Left renal cortex interstitium (tissue), 4 donors: ENCODE measurements at places on chromosomes 6 and 20.

GRCh38 chr20:24872291-24873024 is 76.6 kb upstream of the CST7 start:
- no peak for DNase-seq

DNA sequence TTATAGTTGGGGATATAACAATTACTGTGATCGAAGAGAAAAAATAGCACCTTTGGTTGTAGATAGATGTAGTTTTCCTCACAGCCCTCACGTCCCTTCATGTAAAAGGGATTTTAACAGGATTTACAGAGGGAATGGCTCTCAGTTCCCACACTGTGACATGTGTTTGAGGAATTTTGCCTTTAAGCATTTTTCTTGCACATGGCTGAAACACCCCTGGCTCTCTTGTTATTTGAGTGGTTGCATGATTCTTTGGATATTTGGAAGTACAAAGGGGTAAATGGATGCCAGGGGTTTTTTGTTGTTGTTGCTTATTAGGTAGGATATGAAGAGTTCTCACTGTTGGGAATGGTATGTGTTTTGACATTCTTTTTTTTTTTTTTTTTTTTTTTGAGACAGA is 48.2 kb downstream of the JAG1 start:
- no peak for DNase-seq

- no peak for DNase-seq
Observed at GRCh38 chr20:48603116-48603818, 224.5 kb downstream of the PREX1 start.

- DNase-seq = no peak
Observed at GRCh38 chr6:111047244-111047643, 40.1 kb upstream of the SLC16A10 start.

DNA sequence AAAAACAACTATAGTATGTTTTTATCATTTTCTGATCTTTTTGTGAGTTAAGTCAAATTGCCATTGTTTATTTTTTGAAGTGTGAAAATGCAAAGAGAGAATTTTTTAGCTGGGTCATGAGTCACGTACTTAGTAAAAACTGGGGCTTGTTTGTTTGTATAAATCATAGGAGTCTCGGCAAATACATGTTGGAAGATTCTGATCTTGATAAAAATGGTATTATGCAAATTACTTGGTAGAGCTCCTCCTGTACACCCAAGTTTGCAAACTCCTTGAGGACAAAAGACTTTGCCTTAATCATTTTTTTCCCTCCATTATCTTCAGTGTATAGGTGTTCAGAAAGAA is 25.8 kb downstream of the TBPL1 start:
- DNase-seq = no peak

DNA sequence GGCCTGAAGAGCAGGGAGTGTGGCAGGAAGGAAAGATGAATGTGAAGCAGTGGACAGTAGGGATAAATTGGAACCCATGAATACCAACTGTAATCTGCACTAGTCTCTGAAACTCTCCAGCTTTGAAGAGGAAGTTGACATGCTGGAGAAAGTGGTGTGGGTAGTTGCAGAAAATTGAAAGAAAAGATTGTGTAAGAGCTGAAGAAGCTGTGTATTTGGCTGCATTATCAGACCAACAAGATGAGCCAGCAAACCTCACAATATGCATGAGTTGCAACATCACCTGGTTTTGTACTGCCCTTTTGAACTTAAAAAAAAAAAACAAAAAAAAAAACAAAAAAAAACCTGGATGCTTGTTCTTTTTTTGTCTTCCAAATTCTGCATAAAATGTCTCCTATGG is 921.9 kb upstream of the EYS start:
- DNase-seq = no peak

DNA sequence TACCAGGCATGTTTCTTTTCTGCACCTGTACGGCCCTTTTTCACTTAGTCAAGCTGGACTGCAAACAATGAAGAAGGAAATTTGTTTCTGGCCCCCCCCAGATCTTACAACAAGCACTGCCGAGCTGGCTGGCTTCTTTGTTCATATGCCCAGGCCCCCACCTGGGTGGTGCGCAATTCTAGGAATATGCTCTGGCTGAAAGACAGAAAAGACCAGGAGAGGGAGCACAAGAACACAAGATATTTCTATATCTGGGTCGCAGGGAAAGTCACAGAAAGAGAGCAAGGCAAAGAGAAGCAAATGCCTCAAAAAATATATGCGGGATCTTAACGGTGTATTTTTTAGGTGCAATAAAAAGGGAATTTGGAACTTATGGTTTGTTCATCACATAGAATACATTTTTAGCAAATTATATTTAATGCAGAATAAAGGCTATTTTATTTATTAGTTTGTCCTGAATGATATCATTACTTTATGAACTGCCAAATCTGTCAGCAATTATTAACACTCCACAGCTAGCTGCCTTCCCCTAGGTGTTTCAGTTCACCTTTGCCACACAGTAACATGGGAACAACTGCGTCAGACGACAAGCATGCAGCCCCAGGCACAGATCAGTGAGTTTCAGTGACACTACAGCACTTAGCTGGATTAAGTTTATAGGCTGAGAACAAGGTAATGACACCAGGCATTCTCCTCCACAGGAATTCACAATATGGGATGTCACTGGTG is 76.5 kb downstream of the GJA10 start:
- DNase-seq = no peak

- DNase-seq = no peak
Observed at GRCh38 chr20:50618537-50618936, 72.8 kb downstream of the RIPOR3 start.

GRCh38 chr6:31711233-31711632 is 3.9 kb upstream of the LY6G6D start:
- no peak for DNase-seq

DNA sequence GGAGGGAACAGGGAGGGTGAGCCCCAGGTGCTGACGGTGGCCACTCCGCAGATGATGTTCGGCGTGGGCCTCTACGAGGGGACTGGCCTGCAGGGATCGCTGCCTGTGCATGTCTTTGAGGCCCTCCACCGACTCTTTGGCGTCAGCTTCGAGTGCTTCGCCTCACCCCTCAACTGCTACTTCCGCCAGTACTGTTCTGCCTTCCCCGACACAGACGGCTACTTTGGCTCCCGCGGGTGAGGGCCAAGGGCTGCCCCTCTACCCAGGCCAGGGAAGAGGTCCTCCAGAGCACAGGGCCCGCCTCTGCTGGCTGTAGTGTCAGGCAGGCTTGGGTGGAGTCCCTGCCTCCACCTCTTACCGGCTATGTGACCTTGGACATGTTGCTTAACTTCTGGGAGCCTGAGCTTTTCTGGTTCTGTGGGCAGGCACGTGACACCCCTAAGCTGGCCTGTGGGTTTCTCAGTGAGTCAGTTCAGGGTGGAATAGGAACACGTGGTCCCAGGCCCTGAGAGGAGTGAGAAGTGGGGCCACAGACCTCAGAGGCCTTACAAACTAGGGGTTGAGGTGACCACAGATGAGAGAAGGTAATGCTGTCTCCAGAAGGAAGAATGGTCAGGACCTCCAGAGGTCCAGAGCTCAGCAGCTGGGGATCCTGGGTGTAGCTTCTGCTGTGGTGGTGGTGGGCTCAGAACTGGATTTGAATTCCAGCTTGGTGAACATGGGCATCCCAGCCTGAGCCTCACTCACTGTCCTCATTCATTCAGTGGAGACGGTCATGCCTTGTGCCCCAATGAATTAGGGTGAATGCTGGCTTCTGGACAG is 11.9 kb downstream of the PCIF1 start:
- no peak for DNase-seq

DNA sequence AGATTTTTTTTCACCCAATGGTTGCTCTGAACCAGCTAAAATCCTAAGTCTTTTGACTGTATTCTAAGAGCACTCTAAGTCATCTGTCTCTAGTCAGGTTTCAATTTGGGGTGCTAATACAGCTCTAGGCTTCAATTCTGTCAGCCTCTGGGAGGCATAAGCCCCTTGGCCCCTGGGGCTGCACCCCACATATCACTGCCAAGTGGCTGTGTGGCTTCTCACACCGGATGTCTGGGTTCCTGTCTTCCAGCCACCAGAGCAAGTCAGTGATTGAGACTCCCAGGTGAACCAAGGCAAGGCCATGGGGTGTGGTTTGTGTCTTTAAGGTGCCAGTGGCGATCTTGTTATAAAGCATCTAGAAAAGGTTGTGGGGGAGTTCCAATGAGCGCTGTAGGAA is 136.5 kb downstream of the TMEM242 start:
- DNase-seq = no peak

GRCh38 chr20:49727478-49727877 is 13.8 kb upstream of the B4GALT5 start:
- no peak for DNase-seq

- no peak for DNase-seq
Observed at GRCh38 chr6:132751306-132751705, 6.4 kb downstream of the VNN2 start.

- DNase-seq = peak; percentile 7
Observed at GRCh38 chr6:35804996-35805736, at the start of gene LHFPL5. Gene LHFPL5, plus strand, starts transcription at chr6:35805352. Its CDS starts 319 bp downstream, at chr6:35805671.

GRCh38 chr6:37904590-37904989 is 85.1 kb downstream of the ZFAND3 start:
- DNase-seq = no peak

GRCh38 chr20:58131151-58131550 is 97.3 kb downstream of the ANKRD60 start:
- DNase-seq = no peak

DNA sequence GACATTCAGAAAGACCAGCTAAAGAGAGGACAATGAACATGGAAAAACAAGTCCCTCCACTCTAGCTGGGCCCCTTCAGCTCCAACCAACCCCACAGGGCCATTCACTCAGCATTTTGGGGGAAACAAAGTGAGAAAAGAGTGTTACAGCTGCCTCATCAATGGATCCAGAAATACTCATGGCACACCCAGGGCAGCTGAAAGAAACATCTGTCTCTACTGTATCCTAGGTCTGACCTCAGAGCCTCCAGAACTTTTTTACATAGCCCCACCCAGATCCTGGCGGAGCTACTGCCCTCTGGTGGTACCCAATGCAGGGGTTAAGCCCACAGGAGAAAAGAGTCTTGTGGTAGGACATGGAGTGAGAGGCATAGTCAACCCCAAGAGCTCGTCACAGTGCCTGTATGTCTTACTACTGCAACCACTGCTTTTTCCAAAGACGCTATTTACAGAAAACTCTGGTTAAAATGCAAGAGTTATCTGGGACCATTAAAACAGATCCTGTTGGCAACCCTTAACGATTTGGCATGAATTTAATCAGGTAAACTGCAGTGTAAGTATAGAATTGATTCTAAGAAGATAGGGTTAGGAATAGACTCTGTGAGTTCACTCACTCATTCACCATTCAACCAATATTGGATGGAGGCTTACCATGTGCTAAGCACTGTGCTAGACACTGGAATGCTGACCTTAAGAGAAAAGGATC is 37.4 kb upstream of the FAM83C start:
- no peak for DNase-seq

DNA sequence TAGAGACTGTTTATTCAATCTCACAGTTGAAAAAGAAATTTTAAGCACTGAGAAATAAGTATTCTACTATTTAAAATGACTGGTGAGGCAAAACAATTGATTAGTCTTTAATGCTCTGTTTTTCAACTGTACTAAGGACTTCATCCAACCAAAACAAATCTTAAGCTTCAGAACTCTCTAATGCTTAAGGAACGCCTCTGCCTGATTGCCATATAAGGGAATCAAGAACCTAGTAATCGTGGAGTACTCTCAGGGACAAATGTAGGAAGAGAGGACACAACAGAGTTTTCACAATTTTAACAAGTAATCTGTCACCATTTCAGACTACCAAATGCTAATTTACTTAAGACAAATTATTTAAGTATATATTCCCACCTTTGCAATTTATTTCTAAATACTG is 16.1 kb downstream of the FBXO30 start:
- no peak for DNase-seq

GRCh38 chr6:6803180-6803977 is 214.9 kb downstream of the LY86 start:
- no peak for DNase-seq

DNA sequence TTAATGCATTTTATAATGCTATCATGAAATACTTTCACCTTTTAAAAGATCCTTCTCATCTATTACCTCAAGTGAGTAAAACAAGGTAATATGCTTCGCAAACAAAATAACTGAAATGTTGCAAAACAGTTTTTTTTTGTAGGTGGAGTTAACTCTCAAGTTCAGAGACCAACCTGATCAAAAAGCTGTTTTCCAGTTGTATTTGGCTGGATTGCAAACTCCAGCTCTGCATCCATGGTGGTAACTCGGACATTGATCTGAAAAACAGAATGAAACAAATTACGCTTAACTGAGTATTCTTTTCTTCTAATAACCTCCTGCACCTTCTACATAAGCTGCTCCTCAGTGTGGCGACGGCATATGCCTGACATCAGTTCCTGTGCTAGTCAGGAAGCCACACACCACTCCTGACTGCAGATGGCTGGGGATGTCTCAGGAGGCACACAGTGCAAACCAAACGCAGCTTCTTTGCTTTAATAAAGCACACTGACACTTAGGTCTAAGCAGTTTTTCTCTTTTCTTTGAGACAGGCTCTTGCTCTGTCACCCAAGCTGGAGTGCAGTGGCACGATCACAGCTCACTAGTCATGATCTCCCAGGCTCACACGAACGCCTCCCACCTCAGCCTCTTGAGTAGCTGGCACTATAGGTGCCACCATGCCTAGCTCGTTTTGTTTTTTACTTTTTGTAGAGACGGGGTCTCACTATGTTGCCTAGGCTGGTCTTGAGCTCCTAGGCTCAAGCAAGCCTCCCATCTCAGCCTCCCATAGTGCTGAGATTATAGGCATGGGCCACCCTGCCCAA is 29.9 kb downstream of the EZR start:
- DNase-seq = no peak

DNA sequence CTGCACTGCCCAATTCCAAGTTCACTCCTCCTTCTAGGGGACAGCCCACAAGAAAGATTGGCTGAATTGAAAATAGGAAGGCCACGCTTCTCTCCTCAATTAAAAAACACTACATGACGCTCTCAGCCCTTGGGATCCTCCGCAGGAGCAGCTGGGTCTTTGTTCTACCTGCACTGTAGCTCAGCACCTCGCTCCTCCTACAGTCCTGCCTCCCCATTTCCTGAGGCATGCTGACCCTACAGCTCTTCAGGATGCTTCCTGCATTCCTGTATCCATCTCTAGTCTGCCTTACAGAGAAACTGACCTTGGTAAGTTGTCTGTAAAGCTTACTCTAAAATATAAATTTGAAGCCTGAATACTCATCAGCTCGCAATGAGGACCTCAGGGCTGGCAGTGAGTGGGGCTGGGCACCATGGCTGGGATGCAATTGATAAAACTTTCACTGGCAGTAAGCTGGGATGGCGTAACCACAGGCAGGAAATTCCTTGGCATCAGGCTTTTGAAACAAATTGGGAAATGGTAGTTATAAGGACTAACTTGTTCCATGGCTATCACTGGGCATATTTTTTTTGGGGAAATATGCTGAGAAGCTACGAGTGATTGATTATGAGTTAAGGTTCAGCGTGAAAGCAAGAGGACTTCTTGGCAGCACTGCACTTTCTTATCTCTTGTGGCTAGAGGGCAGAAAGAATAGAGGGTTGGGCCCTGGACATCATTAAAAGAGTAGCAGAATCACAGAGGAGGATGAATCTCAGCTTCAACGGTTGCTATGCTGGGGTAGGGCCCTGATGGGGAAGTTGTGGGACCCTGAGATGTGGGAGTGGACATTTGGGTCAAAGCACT is 11.7 kb upstream of the SIRPB1 start:
- DNase-seq = no peak
